ENCODE measurements at places on chromosomes 7 and 10.

GRCh38 chr7:30904561-30904960, 7.1 kb upstream of the AQP1 start:
- no peak overlapping the region for H3K4me3 ChIP-seq
- H3K27ac ChIP-seq, result no peak overlapping the region
- H3K27me3 ChIP-seq, result no peaks in the 10 kb centered on the region
- H3K36me3 ChIP-seq, result no peaks in the 10 kb centered on the region

GRCh38 chr7:102450242-102450641, 14.4 kb downstream of the ALKBH4 start:
- no peaks in the 10 kb centered on the region for H3K36me3 ChIP-seq
- H3K4me1 ChIP-seq, result peaks cover 16% of the 10 kb centered on the region
- H3K27me3 ChIP-seq, result no peaks in the 10 kb centered on the region
- DNase-seq, result no peak
- no peak overlapping the region for H3K27ac ChIP-seq

GRCh38 chr7:35003679-35004303, 33.5 kb downstream of the DPY19L1 start:
- peak overlapping the region; percentile 67 for H3K27ac ChIP-seq
- no peaks in the 10 kb centered on the region for H3K27me3 ChIP-seq
- no peak overlapping the region for H3K4me3 ChIP-seq
- H3K4me1 ChIP-seq, result peaks cover 18% of the 10 kb centered on the region

- no peak overlapping the region for H3K4me3 ChIP-seq
- no peaks in the 10 kb centered on the region for H3K36me3 ChIP-seq
- no peak overlapping the region for H3K27ac ChIP-seq
- peaks cover 19% of the 10 kb centered on the region for H3K27me3 ChIP-seq
These were observed 5.1 kb downstream of the RASGEF1A start for GRCh38 chr10:43261578-43262396.

DNA sequence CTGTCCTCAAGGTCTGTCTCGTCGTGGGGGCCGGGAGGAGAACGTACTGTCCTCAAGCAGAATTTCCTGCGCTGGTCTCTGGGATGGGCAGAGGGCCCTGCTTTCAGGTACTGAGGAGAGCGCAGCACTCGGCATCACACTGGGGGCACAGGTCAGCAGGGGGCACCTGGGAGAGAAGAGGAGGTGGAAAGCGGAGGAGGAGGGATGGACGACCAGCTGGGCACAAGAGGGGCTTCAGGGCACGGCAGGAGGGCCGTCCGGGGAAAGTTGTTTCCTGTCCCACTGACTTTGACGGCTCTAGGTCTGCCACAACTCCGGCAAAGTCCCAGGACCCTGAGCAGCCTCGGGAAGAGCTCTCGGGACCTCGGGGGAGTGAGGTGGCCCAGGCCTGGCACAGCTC, 536.9 kb downstream of the DNAJB6 start:
- no peaks in the 10 kb centered on the region for H3K36me3 ChIP-seq
- no peak overlapping the region for H3K27ac ChIP-seq
- H3K27me3 ChIP-seq, result peaks cover 2% of the 10 kb centered on the region
- DNase-seq, result no peak
- no peak overlapping the region for H3K4me3 ChIP-seq

DNA sequence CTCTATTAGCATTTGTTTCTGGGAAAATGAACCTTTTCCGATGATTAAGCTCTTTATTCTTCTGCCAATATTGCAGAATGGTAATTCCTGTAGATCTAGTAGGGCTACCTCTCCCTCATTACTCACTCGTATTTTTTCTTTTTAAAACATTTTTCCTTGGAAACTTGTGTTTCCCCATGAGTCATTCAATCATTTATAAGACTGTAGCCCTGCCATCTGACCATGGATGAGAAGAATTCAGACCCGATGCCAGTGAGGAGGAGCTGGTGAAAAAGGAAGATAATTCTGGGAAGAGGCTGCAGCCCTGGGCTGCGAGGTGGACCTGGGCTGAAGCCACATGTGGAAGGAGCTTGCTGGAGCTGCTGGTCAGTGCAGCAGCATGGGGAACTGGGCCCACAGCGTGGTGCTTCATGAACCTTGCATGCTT, 242.8 kb downstream of the KLF6 start:
- no peaks in the 10 kb centered on the region for H3K4me1 ChIP-seq
- H3K27ac ChIP-seq, result no peak overlapping the region
- H3K36me3 ChIP-seq, result no peaks in the 10 kb centered on the region
- H3K4me3 ChIP-seq, result no peak overlapping the region
- H3K27me3 ChIP-seq, result peaks cover 56% of the 10 kb centered on the region

DNA sequence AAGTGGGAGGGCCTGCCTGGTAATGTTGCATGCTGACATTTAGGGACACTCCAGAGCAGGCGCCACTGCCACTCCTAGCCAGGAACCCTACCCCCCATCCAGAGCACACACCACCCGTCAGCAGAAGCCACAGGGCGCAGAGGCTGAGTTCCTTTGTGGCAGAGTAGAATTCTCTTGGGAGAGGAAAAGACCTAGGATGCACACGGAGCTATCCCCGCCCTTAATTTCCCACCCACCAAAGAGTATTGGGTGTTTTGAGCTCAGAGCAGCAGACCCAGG, 702 bp upstream of the INSYN2A start:
- no peak overlapping the region for H3K4me3 ChIP-seq
- H3K4me1 ChIP-seq, result peaks cover 6% of the 10 kb centered on the region
- H3K36me3 ChIP-seq, result 0 out of 3 replicates have a peak, but pooled peaks cover 2% of the 10 kb centered on the region
- no peak for DNase-seq
- H3K27ac ChIP-seq, result no peak overlapping the region
- H3K27me3 ChIP-seq, result no peaks in the 10 kb centered on the region

DNA sequence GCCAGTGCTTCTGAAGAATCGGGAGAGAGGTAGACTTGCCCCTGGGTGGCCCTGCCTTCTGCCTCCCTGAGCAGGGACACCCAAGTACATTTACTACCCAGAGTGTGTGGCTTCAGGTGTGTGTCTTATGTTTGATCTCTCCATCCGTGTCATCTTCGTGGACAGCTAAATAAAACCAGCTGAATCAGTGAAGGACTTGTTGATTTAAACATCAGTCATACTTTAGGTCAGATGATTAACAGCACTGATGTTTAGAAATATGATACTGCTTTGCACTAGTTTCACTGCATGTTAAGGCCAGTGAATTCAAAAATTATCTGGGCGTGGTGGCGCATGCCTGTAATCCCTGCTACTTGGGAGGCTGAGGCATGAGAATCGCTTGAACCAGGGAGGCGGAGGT, 4.0 kb downstream of the MTG1 start:
- H3K4me1 ChIP-seq, result peaks cover 19% of the 10 kb centered on the region
- peaks cover 50% of the 10 kb centered on the region for H3K36me3 ChIP-seq
- no peaks in the 10 kb centered on the region for H3K27me3 ChIP-seq
- H3K4me3 ChIP-seq, result no peak overlapping the region
- no peak overlapping the region for H3K27ac ChIP-seq

DNA sequence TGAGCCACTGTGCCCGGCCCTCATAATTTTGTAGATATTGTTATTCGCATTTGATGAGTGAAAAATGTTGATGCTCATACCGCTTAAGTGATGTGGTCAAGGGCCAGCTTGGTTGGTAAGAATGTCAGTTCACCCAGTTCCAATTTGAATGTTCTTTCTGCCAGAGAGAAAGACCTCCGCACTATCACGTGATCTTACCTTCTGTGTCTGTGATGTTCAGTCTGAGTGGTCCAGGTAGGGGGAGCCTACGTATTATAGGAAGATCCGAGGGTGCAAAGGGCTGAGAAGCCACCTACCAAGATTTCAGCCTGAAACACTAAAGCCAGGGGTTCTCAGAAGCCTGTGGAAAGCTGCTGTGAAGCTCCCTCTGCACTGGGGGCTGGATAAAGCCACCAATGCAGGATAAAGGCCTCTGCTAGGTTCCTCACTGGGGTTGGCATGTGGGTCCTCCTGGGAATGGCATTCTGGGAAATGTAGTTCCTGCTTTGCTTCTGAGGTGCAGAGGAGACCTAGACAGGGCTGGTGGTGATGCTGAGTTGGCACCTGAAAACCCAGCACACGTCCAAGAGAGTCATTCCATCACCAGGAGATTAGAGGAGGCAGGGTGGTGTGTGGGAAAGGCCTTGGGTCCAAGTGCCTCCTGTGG, 64.7 kb upstream of the AOAH start:
- no peak for DNase-seq
- H3K4me1 ChIP-seq, result peaks cover 18% of the 10 kb centered on the region
- no peaks in the 10 kb centered on the region for H3K36me3 ChIP-seq
- H3K27me3 ChIP-seq, result no peaks in the 10 kb centered on the region
- H3K4me3 ChIP-seq, result no peak overlapping the region
- H3K27ac ChIP-seq, result no peak overlapping the region

DNA sequence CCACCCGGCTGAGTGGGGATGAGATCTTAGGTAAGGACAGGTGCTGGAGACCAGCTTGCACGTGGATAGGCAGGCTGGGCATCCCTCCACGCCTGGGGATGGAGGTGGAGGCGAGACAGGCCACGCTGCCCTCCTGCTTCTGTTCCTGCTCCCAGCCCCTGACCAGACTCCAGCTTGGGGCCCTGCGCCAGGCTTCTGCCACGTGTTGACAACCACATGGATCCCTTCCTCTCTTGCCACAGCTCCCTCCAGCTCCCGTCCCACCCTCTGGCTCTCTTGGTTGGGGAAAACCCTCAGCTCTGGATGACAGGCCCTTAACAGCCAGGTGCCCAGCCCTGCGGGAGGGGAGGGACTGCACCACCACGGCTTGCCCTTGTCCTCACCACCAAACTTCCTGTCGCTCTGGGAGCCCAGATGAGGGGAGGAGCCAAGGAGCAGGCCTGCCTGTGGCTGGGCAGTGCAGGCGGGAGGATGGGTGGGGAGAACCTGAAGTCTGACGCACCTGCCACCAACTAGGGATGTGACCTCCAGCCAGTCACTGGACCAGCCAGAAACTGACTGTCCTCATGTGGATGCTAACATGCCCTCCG, 36.0 kb downstream of the KCNH2 start:
- no peak overlapping the region for H3K4me3 ChIP-seq
- no peaks in the 10 kb centered on the region for H3K36me3 ChIP-seq
- no peaks in the 10 kb centered on the region for H3K4me1 ChIP-seq
- H3K27ac ChIP-seq, result no peak overlapping the region

DNA sequence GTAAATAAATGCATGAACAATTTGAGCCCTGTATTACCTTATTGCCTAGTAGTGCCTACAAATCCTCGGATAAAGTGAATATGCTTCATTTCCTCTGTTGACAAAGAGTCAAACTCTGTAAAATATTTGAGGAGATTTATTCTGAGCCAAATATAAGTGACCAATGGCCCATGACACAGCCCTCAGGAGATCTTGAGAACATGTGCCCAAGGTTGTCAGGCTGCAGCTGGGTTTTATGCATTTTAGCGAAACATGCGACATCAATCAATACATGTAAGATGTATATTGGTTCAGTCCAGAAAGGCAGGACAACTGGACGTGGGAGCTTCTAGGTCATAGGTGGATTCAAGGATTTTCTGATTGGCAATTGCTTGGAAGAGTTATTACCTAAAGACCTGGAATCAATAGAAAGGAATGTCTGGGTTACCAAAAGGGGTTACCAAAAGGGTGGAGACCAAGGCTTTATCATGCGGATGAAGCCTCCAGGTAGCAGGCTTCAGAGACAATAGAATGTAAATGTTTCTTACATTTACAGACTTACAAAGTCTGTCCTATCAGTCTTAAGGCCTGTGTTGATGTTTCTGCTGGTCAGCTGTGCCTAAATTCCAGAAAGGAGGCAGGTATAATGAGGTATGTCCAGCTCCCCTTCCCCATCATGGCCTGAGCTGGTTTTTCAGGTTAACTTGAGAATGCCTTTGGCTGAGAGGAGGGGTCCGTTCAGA, 220.1 kb upstream of the FZD1 start:
- DNase-seq, result no peak
- H3K36me3 ChIP-seq, result no peaks in the 10 kb centered on the region
- H3K27ac ChIP-seq, result no peak overlapping the region
- H3K27me3 ChIP-seq, result no peaks in the 10 kb centered on the region
- H3K4me1 ChIP-seq, result no peaks in the 10 kb centered on the region
- no peak overlapping the region for H3K4me3 ChIP-seq

DNA sequence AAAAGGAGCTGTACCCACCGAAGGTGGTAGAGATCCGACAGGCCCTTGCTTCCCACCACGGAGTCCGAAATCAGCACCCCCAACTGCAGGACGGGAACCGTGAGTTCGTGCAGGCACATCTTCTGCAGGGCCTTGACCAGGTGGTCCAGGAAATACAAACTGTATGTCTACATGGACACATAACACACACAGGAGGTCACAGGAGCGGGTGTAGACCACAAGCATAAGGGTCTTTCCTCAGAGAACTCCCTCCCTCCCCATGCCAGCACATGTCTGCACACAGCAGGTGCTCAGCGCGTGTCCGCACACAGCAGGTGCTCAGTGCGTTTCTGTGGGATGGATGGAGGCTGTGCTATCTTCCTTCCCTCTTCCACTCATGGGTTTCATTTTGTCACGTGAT, 69.7 kb downstream of the CFAP46 start:
- peaks cover 34% of the 10 kb centered on the region for H3K27me3 ChIP-seq
- no peak overlapping the region for H3K4me3 ChIP-seq
- H3K4me1 ChIP-seq, result no peaks in the 10 kb centered on the region

GRCh38 chr7:150379441-150380379, 580 bp downstream of the ZNF775 start:
- peak overlapping the region; percentile 97 for H3K27ac ChIP-seq
- no peak for DNase-seq
- peak overlapping the region; percentile 84 for H3K4me3 ChIP-seq
- no peaks in the 10 kb centered on the region for H3K27me3 ChIP-seq
- H3K36me3 ChIP-seq, result no peaks in the 10 kb centered on the region

- H3K4me1 ChIP-seq, result no peaks in the 10 kb centered on the region
- DNase-seq, result no peak
- H3K36me3 ChIP-seq, result no peaks in the 10 kb centered on the region
- no peaks in the 10 kb centered on the region for H3K27me3 ChIP-seq
- no peak overlapping the region for H3K4me3 ChIP-seq
These were observed 44.4 kb downstream of the IFIT5 start for GRCh38 chr10:89458784-89459183.

DNA sequence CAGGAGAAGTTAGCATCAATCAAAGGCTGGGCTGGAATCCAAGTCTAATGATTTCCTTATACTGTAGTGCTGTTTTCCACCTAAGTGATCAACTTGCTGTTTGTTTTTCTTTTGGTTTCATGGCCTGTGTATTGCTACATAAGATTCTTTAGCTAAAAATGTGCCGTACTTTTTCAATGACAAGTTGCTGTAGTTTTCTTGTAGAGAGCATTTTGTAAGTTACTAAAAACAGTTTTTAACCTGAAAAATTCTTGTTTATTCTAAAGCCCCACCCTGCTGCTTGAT, 1.3 kb downstream of the HELLS start:
- peak overlapping the region; percentile 89 for H3K27ac ChIP-seq
- peak overlapping the region; percentile 97 for H3K4me3 ChIP-seq
- no peaks in the 10 kb centered on the region for H3K27me3 ChIP-seq
- no peaks in the 10 kb centered on the region for H3K36me3 ChIP-seq
- H3K4me1 ChIP-seq, result peaks cover 31% of the 10 kb centered on the region

GRCh38 chr10:103545366-103545765, 51.9 kb downstream of the NEURL1 start:
- no peaks in the 10 kb centered on the region for H3K36me3 ChIP-seq
- H3K4me1 ChIP-seq, result peaks cover 18% of the 10 kb centered on the region
